ENCODE measurements at places on chromosomes 12 and 14. TPM values are rescaled to one million over a fixed set of nuclear protein-coding genes. Genes with fewer than 3 reads are reported as not detected.

The RNF212B gene
- total RNA-seq, result not detected

The TSHR gene
- not detected for total RNA-seq

The KLRC1 gene
- 0.29 TPM for total RNA-seq

The OLR1 gene
- total RNA-seq, result not detected

The KCNK13 gene
- total RNA-seq, result 0.32 TPM

DNA sequence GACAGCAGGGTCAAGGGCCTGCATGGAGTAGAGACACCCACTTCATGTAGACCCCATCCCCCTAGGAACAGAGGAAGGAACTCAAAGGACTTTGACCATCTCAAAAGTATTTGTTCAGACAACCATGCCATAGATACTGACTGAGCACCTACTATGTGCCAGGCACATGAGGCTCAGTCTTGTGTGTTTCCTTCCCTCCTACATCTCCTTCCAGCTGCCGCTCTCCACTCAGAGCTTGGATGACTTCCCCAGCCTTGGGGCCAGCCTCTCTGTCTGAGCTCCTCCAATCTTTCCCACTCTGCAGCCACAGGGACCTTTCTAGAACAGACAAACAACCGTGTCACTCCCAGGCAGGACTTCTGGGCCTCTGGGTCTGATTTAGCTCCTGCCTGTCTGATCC, 2.5 kb downstream of the TRPV4 start:
- H3K4me1 ChIP-seq, result peaks cover 18% of the 10 kb centered on the region
- no peaks in the 10 kb centered on the region for H3K36me3 ChIP-seq
- H3K27ac ChIP-seq, result peak overlapping the region; percentile 34
- DNase-seq, result no peak
- H3K4me3 ChIP-seq, result no peak overlapping the region

GRCh38 chr12:19223018-19223417, 93.5 kb downstream of the PLEKHA5 start:
- H3K4me3 ChIP-seq, result no peak overlapping the region
- no peak overlapping the region for H3K27ac ChIP-seq
- no peaks in the 10 kb centered on the region for H3K27me3 ChIP-seq
- no peak for DNase-seq

GRCh38 chr12:71652656-71653055, 11.0 kb downstream of the ZFC3H1 start:
- no peak for DNase-seq
- H3K4me3 ChIP-seq, result no peak overlapping the region
- no peak overlapping the region for H3K27ac ChIP-seq
- H3K27me3 ChIP-seq, result no peaks in the 10 kb centered on the region
- peaks cover 8% of the 10 kb centered on the region for H3K36me3 ChIP-seq
- H3K4me1 ChIP-seq, result peaks cover 9% of the 10 kb centered on the region

DNA sequence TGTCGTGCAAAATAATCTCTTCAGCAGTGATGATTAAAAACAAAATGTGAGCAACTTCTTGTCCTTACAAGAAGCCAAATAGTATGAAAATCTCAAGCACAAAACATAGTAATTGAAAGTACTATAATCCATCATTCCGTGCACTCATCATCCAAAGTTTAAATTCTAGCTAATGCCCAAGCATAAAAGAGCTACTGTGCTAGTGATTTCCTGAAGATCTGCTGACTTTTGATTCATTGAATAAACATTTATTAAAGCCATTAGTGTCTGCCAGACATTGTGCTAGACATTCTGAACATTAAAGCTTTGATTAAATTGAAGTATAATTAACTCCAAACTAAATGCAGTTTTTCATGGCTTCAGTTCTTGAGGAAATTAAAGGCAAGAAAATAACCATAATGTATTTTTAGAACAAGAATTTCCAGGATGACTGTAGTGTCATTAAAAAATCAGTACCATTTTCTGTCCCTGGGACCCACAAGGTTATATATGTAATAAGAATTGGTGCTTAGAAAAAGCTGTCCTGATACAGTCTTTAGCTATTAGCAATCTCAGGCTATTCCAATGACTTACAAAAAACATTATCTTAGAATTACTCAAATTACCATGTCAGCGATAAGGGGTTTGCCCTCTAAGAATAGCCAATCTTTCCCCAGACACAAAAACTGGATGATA, 71.7 kb downstream of the CMAS start:
- H3K4me3 ChIP-seq, result no peak overlapping the region
- no peak for DNase-seq
- no peaks in the 10 kb centered on the region for H3K27me3 ChIP-seq
- H3K27ac ChIP-seq, result no peak overlapping the region
- no peaks in the 10 kb centered on the region for H3K4me1 ChIP-seq
- H3K36me3 ChIP-seq, result no peaks in the 10 kb centered on the region

GRCh38 chr14:54916101-54916500, 13.5 kb upstream of the GCH1 start:
- no peak for DNase-seq
- H3K4me3 ChIP-seq, result no peak overlapping the region
- no peak overlapping the region for H3K27ac ChIP-seq
- no peaks in the 10 kb centered on the region for H3K36me3 ChIP-seq
- H3K27me3 ChIP-seq, result no peaks in the 10 kb centered on the region
- no peaks in the 10 kb centered on the region for H3K4me1 ChIP-seq

GRCh38 chr14:54585214-54585613, 18.3 kb downstream of the SAMD4A start:
- DNase-seq, result no peak
- no peaks in the 10 kb centered on the region for H3K27me3 ChIP-seq
- no peaks in the 10 kb centered on the region for H3K4me1 ChIP-seq

DNA sequence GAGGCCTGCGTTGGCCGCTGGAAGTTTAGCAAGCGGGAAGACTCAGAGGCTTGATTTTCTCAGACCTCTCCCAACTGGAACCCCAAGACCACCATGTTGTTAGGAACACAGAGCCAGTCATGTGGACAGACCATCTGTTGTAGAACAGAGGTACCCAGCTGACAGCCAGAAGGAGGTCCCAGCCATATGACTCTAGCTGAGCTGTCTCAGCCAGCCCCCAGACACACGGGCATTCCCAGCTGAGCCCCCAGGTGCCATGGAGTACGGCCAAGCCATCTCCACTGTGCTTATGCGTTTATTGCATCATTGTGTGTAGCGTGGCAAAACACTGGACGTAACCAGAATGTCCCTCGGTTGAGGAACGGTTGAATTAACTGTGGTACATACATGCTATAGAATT, 421.9 kb downstream of the TMEM132D start:
- no peak overlapping the region for H3K27ac ChIP-seq
- no peaks in the 10 kb centered on the region for H3K4me1 ChIP-seq
- no peak for DNase-seq
- no peaks in the 10 kb centered on the region for H3K27me3 ChIP-seq

DNA sequence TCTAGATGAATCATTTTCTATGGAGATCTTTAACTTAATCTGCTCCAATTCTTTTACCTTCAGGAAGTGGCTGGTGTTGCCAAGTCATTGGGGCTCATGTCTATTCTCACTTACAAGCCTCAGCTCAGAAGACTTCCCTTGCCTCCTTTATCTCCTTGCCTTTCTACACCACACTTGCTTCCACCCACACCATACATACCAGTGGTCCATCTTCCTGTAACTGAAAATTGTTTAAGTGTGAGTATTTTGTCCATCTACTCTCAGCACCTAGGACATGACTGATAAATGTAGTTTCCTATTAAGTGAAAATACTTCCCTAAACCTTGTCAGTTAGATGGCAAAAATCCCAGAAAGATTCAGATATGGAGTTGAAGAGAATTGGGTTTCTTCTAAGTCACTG, 199.7 kb upstream of the CPNE8 start:
- no peak for DNase-seq

DNA sequence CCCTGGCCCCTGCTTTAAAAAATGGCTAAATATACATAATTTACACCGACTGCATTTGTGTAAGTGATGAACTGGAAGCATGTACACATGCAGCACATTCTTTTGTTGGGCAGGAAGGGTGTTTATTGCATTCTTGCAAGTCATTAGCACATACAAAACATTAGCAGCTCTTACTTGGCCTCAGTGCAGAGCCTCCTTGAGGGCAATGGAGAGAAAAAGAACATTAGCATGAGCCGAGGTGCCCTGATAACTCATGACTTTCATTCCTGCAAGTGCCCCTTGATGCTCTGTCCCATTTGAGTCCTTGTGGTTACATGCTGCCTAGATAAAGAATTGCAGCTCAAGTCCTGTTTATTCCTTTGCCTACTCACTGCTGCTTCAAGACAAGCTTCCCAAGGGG, 61.9 kb downstream of the PAX9 start:
- H3K27me3 ChIP-seq, result no peaks in the 10 kb centered on the region
- H3K4me3 ChIP-seq, result no peak overlapping the region
- DNase-seq, result no peak
- no peaks in the 10 kb centered on the region for H3K36me3 ChIP-seq

DNA sequence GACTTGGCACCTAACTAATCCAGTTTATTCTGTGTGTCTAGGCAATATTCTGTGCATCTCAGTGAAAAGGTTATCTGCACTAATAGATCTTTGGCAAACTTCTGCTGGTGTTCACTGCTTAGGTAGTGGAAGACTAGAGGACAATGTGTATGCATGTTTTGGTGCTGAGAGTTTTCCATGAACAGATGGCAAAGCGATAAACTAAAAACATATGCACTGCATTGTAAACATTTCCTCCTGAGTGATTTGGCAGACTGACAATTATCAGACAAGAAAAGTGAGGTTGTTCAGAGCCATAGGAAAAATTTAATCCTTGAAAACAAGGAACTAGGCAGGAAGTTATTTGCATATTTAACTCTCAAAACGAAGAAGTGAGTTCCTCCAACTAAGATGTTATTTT, 400.4 kb downstream of the ATP23 start:
- no peaks in the 10 kb centered on the region for H3K27me3 ChIP-seq
- H3K4me3 ChIP-seq, result no peak overlapping the region

DNA sequence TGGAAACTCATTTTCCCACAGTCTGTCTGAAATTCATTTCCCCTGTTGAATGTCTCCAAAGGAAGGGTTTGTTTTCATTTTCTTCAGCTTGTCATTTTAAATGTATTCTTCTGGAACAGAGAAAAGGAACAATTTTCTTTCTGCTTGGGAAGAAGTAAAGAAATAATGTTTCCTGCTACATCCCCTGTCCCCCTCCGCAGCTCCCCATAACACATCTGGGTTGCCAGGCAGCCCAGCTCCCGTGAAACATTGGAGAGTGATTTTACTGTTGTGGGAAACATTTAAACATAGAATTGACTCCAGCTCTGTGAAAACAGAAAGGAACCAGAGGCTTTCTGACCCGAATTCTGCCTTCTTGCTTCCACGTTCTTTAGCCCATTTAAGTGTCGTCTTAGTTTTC, 159.5 kb downstream of the TMEM132C start:
- no peaks in the 10 kb centered on the region for H3K36me3 ChIP-seq
- DNase-seq, result no peak
- H3K4me3 ChIP-seq, result no peak overlapping the region
- no peaks in the 10 kb centered on the region for H3K4me1 ChIP-seq

- no peaks in the 10 kb centered on the region for H3K27me3 ChIP-seq
- no peak overlapping the region for H3K27ac ChIP-seq
- DNase-seq, result no peak
- no peaks in the 10 kb centered on the region for H3K36me3 ChIP-seq
- no peaks in the 10 kb centered on the region for H3K4me1 ChIP-seq
These were observed 251.0 kb upstream of the FOXG1 start for GRCh38 chr14:28515571-28515970.

- no peaks in the 10 kb centered on the region for H3K27me3 ChIP-seq
- no peak overlapping the region for H3K4me3 ChIP-seq
- DNase-seq, result no peak
- no peak overlapping the region for H3K27ac ChIP-seq
These were observed 46.4 kb downstream of the EMP1 start for GRCh38 chr12:13242936-13243335.

- no peak for DNase-seq
- H3K27me3 ChIP-seq, result no peaks in the 10 kb centered on the region
- H3K36me3 ChIP-seq, result no peaks in the 10 kb centered on the region
- H3K4me1 ChIP-seq, result no peaks in the 10 kb centered on the region
- no peak overlapping the region for H3K4me3 ChIP-seq
- H3K27ac ChIP-seq, result no peak overlapping the region
These were observed 25.7 kb downstream of the ANO4 start for GRCh38 chr12:100820314-100820713.

DNA sequence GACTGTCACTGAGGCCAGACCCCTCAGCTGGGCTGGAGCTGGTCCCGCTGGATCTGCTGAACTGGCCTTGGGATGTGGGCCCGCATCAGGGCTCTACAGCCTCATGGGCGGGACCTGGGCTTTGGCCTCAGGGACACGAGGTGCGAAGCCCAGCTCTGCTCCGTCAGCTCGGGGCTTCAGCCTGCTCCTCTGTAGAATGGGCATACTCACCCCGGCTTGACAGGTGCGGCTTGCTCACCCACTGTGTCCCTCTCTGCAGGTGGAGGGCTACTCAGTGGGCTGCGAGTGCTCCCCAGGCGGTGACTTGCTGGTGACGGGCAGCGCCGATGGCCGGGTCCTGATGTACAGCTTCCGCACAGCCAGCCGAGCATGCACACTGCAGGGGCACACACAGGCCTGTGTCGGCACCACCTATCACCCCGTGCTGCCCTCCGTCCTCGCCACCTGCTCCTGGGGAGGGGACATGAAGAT, 57.6 kb downstream of the BEGAIN start:
- peak; percentile 15 for DNase-seq
- H3K27me3 ChIP-seq, result no peaks in the 10 kb centered on the region
- H3K4me1 ChIP-seq, result peaks cover 20% of the 10 kb centered on the region
- H3K27ac ChIP-seq, result no peak overlapping the region

DNA sequence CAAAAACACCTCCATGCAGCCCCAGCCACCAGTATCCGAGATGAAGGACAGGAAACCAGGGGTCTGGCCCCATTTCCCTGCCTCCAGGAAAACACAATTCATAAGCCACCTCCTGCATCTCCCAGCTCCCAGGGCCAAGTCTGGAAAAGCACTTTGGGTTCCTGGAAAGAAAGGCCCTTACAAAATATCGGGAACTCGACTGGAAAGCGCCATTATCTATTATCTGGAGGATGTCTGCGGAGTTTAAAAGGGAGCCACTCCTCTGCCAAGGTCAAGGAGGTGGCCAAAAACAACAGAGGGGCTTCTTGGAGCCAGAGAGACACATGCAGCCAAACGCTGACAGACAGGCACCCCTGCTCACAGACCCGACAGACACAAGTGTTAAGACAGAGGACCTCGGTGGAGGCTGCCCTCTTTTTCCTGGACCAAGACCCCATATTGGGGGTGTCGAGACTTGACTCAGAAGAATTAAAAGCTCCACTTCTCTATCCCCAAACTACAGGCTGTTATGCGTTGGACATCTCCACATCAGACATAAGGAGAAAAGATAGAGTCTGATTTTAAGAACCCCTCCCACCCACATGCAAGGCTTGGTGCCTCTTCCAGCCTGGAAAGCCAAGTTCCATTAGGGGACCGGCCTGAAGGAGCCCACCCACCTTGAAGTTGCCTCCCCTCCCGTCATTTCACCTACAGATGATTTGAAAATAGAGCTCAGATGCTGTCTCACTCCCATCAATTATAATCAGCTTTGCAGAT, 9.6 kb downstream of the ACTN1 start:
- DNase-seq, result no peak
- no peaks in the 10 kb centered on the region for H3K27me3 ChIP-seq
- H3K27ac ChIP-seq, result no peak overlapping the region

GRCh38 chr12:52607314-52607713, 6.1 kb upstream of the KRT72 start:
- no peaks in the 10 kb centered on the region for H3K27me3 ChIP-seq
- H3K4me3 ChIP-seq, result no peak overlapping the region
- no peaks in the 10 kb centered on the region for H3K36me3 ChIP-seq
- no peaks in the 10 kb centered on the region for H3K4me1 ChIP-seq
- H3K27ac ChIP-seq, result no peak overlapping the region

Measured in right lobe of liver (tissue), 6 donors.